Fibroblast of the conjunctiva (primary cell): ENCODE measurements at places on chromosomes 1 and 21.

- DNase-seq: no peak
Measured at GRCh38 chr1:205965036-205965884, 22.0 kb upstream of the SLC26A9 start.

- DNase-seq: peak; percentile 65
Measured at GRCh38 chr1:162973381-162973795, 95.8 kb upstream of the RGS4 start.

- DNase-seq: no peak
Measured at GRCh38 chr1:23083714-23084480, 64.6 kb downstream of the KDM1A start.

DNA sequence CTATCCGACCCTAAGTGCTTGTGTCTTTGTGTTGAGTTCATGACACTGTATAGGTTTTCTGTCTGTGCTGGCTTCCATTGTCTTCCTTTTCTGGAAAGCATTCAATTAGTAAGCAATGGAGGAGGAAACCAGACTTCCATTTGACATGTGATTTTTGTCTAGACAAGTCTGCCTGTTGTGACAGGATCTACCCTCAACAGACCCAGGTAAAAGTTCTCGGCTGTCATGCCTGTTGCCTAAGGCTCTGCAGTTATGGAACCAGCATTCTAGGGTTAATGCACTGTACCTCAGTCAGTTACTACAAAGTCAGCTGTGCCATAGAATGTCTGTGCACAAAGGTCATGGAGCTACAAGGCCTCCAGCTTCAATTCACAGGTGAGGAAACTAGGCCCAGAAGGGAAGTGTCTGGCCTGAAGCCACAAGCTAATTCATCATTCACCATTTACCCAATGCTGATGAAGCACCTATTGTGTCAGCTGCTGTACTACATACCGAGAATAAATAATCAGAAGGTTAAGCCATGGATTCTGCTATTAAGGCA is 72.3 kb downstream of the PLPP3 start:
- DNase-seq: no peak

DNA sequence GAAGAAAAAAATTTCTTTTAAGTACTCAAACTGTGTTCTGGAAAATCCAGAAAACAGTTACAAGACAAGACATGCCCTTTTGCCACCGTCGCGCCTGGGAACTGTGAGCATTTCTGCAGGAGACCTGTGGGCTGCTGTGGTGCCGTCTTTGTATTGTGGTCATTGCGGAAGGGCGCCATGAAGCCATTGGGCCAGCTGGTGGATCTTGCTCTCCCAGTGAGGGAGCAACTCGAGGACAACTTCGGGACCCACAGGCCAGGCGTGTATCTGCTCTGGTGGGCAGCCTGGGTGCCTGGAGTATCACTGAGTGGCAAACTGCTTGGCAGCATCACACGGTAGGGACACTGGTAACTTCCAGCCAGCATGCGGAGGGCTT is 3.8 kb upstream of the THEMIS2 start:
- no peak for DNase-seq

GRCh38 chr1:46030876-46031660 is 101.4 kb downstream of the PIK3R3 start:
- no peak for DNase-seq

- DNase-seq: no peak
Measured at GRCh38 chr1:181097242-181097641, 8.7 kb downstream of the IER5 start.

GRCh38 chr1:223886516-223886921 is 40.8 kb upstream of the TP53BP2 start:
- DNase-seq: no peak

- DNase-seq: no peak
Measured at GRCh38 chr1:61636376-61636775, 88.6 kb downstream of the TM2D1 start.
